GM13977 (cell line): ENCODE measurements at places on chromosomes 6 and 20.

DNA sequence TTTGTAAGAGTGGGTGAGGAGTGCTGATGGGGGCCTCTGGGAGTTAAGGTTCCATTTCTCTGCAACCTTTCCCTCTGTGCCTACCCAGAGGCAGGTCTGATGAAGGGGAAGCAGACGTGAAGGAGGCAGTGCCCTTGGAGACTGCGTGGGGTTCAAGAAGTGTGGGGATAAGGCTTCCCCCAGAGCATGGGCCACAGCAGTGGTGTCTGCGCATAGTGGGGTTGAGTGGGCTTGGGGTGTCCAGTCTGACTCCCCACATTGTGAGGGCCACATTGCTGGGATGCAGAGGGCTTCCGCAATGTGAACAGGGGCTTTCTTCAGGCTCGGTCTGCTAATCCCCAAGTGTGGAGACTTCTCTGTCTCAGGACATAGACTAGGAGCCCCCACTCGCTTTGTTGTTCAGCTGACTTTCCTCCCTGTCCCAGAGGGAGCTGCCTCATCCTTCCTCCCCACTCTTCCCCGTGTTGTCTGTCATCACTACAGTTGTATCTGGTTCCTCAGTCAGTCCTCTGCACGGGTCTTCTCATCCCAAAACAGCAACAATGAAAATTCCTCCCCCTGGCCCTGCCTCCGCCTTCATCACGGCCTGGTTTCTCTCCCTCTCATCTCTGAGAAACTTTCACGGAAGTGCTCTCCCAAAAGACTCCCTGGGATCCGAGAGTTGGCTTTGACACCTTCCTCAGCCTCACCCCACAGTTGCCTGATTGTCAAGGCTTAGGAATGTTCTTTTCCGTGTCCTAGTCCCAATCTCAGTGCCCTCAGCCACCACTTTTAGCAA is 2.8 kb downstream of the EBF4 start:
- no peak for DNase-seq

GRCh38 chr6:79814940-79815339 is 132.4 kb downstream of the ELOVL4 start:
- DNase-seq, result no peak

- no peak for DNase-seq
Observed at GRCh38 chr6:151437401-151437800, 14.5 kb downstream of the RMND1 start.

GRCh38 chr20:25453035-25453810 is 45.8 kb downstream of the GINS1 start:
- DNase-seq, result no peak

- no peak for DNase-seq
Observed at GRCh38 chr6:164130151-164130550, 715.6 kb downstream of the QKI start.

- DNase-seq, result no peak
Observed at GRCh38 chr6:100078509-100078908, 84.5 kb upstream of the MCHR2 start.

GRCh38 chr6:164690702-164691500 is 618.5 kb downstream of the C6orf118 start:
- no peak for DNase-seq

- DNase-seq, result no peak
Observed at GRCh38 chr6:3518356-3519190, 61.7 kb upstream of the SLC22A23 start.

DNA sequence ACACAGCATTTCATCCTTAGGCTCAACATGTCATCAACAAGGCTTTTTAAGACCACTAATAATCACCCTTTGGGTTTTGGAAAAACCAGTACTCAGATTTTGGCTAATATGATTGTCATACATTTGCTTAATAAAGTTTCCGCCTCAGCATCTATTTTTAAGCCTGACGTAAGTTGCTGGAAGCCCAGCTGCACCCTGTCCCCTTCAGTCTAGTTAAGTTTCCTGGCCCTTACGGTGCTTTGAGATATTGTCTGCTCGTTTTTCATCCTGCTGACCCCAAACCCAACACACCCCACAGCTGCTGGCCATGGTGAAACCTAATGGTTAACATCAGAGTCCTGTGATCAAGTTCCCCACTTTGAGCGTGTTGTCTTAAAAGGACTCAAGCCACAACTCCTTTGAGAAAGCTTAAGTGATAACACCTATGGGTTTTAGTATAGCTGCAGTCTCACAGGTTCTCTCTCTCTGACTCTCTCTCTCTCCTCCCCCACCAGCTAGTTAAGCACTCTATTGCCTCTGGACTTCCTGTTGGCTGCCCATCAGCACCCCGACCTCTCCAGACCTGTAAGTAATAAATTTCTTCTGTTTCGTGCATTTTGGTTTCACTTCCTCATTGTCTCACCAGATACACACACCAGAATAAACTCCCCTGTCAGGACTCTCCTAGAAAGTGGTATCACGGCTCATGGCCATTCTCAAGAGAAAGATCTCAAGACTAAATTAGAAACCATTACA is 802.0 kb downstream of the C6orf118 start:
- DNase-seq, result peak; percentile 49

GRCh38 chr6:47188588-47189021 is 121.1 kb downstream of the TNFRSF21 start:
- DNase-seq, result no peak

GRCh38 chr6:31659649-31660380 is 763 bp downstream of the C6orf47 start:
- DNase-seq, result no peak

DNA sequence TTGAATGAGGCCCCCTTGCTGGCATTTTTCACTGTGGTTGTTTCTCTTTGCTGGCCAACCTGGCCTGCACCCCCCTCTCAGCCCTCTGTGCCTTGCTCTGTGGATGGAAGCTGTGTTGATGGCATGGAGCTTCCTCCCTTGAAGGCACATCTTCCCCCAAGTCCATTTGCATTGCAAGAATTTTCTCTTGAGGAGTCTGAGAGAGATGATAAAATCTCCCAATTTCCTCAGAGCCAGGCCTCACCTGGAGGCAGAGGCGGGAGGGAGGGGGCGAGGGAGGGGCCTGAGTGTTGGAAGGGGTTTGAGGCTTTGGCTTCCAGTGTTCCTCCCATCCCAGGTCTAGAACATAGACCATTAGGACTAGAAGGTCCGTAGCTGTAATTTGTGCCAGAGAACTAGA is 175.1 kb downstream of the SCP2D1 start:
- DNase-seq, result no peak

DNA sequence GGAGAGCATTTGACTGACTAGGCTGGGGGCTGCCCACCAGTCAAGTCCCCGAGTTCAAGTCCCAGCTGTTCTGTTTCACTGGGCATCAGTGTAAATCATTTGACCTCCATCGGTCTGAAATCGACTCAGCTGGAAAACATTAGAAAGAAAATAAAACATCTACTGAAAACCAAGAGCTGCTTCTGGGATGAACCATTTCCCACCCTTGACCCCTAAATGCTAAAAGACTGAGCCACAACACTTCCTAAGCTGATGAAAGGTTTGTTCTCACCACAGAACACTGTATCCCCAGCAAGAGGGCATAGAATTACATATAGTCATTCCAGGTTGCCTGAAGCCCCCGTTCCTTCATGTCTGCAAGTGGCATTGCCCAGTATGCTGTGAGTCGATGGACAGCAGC is 237.0 kb upstream of the TAB2 start:
- DNase-seq, result no peak

- DNase-seq, result no peak
Observed at GRCh38 chr20:40807821-40808170, 118.8 kb upstream of the MAFB start.

- no peak for DNase-seq
Observed at GRCh38 chr20:44649976-44650375, 1.5 kb downstream of the ADA start.

DNA sequence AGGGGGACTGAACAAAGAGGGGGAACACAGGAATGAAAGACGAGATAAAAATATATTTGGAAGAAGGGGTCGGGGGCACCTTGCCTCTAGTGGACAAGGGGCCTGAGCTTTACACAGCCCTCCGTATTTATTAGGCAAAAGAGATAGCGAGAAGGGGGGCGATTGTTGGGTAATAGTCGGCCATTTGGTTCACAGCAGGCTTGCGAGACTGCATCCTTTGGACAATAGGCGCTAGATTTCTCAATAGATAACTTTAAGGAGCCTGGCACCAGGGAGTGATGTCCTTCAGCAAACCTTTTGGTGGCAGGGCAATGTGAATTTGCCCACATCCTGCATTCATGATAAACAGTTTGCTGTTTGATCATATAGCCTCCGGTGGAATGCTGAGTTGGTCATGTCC is 3.0 kb upstream of the NANP start:
- no peak for DNase-seq

DNA sequence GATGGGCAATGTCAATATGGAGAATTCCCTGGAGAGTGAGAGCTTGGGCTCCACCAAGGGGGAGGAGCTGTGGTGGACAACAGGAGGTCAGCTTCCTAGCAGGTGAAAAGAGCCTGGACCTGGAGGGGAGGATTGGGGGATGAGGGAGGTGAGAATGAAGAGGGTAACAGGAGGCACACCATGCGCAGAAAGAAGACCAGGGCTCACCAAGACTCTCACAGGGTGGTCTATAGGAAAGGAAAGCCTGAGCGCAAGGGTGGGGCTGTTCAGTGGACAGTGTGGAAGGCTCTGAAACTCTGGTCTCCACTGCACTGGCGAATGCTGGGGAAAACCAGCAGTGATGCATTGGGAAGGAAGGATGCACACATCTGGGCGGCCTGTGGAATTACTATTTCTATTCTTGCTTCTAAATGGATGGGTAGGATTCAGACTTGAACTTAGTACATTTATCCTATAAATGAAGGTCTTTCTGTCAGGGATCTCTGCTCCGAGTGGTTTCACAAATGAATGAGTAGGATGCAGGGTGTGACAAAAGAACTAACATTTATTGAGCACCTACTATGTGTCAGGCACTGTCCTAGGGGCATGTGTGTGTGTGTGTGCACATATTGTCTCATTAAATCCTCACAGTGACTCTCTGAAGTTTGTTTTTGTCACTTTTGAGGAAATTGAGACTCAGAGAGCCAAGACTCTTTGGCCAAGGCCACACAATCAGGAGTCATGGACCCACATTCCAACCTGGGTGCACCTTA is 152.7 kb downstream of the CD83 start:
- DNase-seq, result no peak

DNA sequence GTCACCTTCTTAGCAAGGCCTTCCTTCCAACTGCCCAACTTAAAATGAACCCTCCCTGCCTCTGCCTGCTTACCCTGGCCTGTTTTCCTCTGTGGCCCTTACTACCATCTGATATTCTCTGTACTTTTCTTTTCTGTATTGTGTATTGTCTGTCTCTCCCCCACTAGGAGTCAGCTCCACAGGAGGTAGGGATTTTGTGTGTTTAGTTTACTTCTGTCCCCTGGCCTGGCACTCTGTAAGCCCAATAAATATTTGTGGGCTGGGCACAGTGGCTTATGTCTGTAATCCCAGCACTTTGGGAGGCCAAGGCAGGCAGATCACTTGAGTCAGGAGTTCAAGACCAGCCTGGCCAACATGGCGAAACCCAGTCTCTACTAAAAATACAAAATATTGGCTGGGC is 72.8 kb downstream of the RIPOR3 start:
- DNase-seq, result no peak

DNA sequence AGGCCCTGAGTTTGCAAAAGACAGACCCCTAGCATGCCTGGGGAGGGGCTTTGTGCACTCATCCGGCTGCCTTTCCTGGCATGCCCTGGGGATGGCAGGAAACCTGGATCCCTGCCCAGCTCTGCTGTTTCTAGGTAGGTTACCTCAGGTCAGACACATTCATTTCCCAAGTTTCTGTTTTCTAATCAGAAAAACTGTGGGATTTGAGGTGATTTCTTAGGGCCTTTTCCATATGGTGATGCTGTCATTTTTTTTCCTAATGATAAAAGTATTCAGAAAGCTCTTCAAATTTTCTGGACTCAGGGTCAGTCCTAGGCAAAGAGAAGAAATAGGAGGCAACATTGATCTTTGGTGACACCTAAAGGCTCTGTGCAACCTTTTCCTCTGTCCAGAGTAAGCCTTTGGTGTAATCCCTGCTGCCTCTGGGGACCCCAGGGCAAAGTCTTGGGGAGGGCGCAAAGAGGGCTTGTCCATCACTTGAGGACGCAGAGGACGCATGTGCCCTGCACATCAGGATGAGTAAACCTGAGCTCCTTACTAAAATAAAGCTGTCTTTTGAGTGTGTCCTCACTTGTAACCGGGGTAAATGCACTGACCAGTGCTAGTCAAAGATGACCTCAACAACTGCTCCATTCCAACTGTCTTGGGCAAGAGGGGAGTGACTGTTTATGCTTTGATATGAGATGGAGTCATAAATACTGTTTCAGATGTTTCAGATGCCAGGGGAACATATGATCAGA is 13.5 kb upstream of the TRAM2 start:
- no peak for DNase-seq

- peak; percentile 17 for DNase-seq
Observed at GRCh38 chr6:155493694-155494143, 38.1 kb upstream of the NOX3 start.

GRCh38 chr6:157304899-157305663 is 18.2 kb downstream of the TMEM242 start:
- no peak for DNase-seq

DNA sequence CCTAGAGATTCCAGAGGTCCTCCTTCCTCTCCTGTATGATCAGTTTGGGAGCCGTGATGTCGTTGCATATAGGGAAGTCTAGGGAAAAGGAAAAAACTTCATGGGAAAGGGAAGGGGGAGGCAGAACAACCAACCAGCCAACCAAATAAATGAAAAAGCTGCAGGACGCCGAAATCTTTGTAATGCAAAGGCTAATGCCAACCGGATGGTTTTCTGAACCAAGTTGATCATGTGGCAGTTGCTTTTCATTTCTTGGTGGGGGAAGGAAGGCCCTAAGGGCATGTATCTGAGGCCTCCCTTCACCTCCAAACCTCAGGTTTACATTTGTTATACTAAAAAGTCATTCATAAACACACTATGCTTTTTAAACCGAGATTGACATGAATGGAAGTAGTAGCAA is 167.2 kb downstream of the ARID1B start:
- DNase-seq, result no peak

- DNase-seq, result no peak
Observed at GRCh38 chr20:50305636-50306477, 115.2 kb downstream of the CEBPB start.

- no peak for DNase-seq
Observed at GRCh38 chr20:16926626-16927430, 178.7 kb downstream of the OTOR start.

GRCh38 chr6:1770435-1770843 is 160.7 kb downstream of the FOXC1 start:
- DNase-seq, result no peak

GRCh38 chr20:20395903-20396568 is 28.1 kb downstream of the INSM1 start:
- DNase-seq, result no peak

- no peak for DNase-seq
Observed at GRCh38 chr20:20695250-20695816, 17.1 kb downstream of the RALGAPA2 start.

GRCh38 chr6:145206247-145206907 is 528.9 kb downstream of the EPM2A start:
- DNase-seq, result no peak

- no peak for DNase-seq
Observed at GRCh38 chr20:50193199-50193835, 2.7 kb downstream of the CEBPB start.

- no peak for DNase-seq
Observed at GRCh38 chr6:112827793-112828192, 480.7 kb downstream of the RFPL4B start.
